ENCODE measurements at places on chromosomes 5 and 9. TPM values are rescaled to one million over a fixed set of nuclear protein-coding genes. Genes with fewer than 3 reads are reported as not detected.

The PCDHA9 gene
- total RNA-seq = 0.08 TPM

GRCh38 chr9:69036799-69037198 lies 1.2 kb downstream of the FXN start:
- peaks cover 12% of the 10 kb centered on the region for H3K4me1 ChIP-seq
- peak; percentile 50 for DNase-seq
- H3K4me3 ChIP-seq = peak overlapping the region; percentile 86

DNA sequence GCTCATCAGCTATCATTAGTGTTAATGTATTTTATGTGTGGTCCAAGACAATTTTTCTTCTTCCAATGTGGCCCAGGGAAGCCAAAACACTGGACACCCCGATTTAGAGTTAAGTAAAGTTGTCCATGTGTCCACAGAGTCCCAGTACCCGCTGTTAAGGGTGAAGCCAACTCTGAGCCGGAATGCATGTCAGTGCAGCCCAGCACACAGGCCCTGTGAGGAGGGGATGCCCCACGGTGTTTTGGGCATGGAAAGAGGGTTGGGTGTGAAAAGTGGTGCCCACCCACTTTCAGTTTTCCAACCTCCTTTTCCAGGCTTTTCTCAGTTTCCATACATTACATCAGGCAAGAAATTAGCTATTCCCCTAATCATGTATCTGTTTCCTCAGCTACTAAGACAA lies 24.4 kb downstream of the SHC3 start:
- no peaks in the 10 kb centered on the region for H3K4me1 ChIP-seq
- H3K27ac ChIP-seq = no peak overlapping the region
- DNase-seq = no peak
- H3K4me3 ChIP-seq = no peak overlapping the region

DNA sequence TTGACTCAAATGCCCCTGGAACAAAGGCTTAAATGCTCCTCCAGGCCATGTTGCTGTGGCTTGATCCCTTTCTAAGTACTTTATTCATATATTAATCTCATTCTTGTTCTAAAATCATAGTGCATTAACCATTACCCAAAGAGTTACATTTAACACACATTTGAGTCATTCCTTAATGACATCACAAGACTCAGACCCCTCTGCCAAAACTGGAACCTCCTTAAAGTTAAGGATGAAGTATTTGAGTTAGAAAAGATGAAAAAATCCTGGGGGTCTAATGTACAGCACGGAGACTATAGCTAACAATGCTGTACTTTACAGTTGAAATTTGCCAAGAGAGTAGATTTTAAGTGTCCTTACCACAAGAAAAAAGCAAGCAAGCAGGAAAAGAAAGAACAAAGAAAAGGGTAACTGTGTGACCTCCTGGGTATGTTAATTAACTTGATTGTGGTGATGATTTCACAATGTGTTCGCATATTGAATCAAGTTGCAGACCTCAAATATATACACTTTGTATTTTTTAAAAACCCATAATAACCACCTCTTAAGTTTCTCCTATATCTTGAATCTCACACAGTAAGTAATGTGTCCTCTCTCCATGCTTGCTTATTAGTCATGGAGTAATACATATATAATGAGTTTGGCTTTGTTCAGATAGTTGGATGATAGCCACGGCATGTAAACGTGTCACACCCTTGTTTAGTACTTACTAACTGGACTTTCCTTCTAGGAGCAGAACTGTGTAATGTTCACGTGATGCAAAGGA lies 376.9 kb downstream of the SEMA5A start:
- no peaks in the 10 kb centered on the region for H3K27me3 ChIP-seq
- no peak overlapping the region for H3K27ac ChIP-seq
- no peak for DNase-seq
- H3K36me3 ChIP-seq = no peaks in the 10 kb centered on the region

GRCh38 chr9:3646226-3646625 lies 120.4 kb upstream of the RFX3 start:
- H3K27ac ChIP-seq = no peak overlapping the region
- H3K27me3 ChIP-seq = no peaks in the 10 kb centered on the region
- H3K4me3 ChIP-seq = no peak overlapping the region

DNA sequence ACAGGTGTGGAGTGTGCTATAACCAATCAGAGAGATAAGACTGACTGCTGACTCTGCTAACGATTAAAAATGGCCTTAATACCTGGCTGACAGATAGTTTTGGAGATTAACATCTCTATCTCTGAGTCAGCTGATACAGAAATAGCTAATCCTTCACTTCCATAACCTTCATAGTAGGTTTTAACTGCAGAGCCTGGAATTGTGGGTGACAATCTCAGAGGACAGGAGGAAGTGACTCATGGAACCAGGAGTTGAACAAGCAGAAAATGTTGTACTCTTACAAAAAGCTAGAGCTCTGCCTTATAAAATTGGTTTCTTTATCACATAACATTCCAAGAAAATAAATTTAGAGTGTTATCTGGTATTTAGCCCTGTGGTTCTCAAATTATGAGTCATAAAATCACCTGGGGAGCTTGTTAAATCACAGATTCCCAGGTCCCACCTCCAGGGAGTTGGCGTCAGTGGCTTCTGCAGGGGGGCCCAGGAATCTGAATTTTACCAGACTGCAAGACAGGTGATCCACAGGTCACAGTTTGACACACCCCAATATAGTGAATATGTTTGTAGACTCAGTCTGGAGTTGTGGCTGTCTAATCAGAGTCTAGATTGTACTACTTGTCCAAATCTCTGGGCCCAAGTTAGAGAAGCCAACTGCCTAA lies 44.4 kb upstream of the AFAP1L1 start:
- peaks cover 17% of the 10 kb centered on the region for H3K4me1 ChIP-seq
- H3K36me3 ChIP-seq = no peaks in the 10 kb centered on the region
- H3K4me3 ChIP-seq = no peak overlapping the region
- no peaks in the 10 kb centered on the region for H3K27me3 ChIP-seq
- no peak for DNase-seq

- H3K4me1 ChIP-seq = peaks cover 24% of the 10 kb centered on the region
- peaks cover 7% of the 10 kb centered on the region for H3K27me3 ChIP-seq
- no peak overlapping the region for H3K4me3 ChIP-seq
- DNase-seq = no peak
- H3K27ac ChIP-seq = no peak overlapping the region
Measured at GRCh38 chr5:76813982-76814562, 4.8 kb upstream of the F2RL1 start.

DNA sequence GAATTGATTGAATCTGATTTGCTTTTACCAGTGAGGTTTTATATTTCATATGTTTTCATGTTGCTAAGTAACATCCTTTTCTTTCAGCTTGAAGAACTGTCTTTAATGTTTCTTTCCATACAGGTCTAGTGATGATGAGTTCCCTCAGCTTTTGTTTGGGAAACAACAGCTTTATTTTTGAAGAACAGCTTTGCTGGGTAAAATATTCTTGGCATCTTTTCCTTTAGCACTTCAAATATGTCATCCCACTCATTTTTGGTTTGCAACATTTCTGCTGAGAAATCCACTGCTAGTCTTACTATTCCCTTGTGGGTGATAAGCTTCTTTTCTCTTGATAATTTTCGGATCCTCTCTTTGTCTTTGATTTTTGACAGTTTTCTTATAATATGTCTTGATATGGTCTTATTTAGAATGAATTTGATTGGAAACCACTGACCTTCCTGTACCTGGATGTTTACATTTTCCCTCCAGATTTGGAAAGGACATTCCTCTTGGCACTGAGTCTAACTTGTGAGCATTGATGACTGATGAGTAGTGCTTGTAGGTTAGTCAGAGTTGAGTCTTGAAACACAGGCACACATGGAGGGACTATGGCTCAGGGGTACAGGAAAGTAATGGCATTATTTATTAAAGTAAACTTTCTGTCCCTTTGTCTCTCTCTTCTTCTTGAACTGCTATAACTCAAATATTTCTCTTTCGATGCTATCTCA lies 220.3 kb downstream of the SPATA31D1 start:
- no peaks in the 10 kb centered on the region for H3K4me1 ChIP-seq
- no peaks in the 10 kb centered on the region for H3K36me3 ChIP-seq
- H3K27me3 ChIP-seq = no peaks in the 10 kb centered on the region
- DNase-seq = no peak
- H3K27ac ChIP-seq = no peak overlapping the region

DNA sequence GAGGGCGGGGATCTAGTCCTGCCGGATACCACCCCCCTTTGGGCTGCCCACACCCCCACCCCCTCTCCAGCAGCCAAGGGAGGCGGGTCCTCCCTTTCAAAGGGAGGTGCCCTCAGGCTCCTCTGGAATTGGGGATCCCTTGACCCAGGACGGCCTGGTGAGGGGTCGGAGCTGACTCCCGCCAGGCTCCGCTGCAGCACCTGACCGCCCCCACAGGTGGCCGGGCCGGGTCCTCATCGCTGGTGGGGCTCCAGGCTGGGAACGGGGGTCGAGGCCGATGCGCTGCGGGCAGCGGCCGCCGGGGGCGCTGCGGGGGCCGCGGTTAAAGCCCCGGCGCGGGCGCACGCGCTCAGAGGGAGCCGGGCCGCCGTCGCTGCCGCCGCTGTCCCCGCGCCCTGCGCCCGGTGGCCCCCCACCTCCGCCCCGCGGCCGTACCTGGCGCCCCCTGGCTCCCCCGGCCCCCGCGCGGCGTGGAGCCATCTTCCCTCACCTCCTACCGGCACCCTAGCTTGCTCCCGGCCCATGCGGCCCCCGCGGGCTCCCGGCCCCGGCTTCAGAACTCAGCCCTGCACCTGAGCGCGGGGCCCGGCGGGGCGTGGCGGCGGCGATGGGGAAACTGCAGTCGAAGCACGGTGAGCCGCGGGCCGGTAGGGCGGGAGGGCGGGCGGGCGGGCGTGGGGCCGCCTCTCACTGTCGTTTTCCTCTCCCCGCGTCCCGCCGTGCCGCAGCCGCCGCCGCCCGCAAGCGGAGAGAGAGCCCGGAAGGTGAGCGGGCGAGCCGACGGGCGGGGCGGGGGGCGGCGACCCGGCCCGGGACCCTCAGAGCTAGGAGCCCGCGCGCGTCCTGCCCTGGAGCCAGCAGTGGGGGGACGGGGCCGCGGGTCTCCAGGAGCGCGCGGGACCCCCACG lies at the start of gene NKD2:
Gene NKD2, plus strand, starts transcription at position 352 of the 908 bp plus-strand sequence. Its CDS starts 256 bp downstream, at position 608.
- peak; percentile 71 for DNase-seq
- H3K27ac ChIP-seq = no peak within 1 kb of the TSS
- H3K4me1 ChIP-seq = peaks cover 47% of the 10 kb centered on the region
- H3K27me3 ChIP-seq = peaks cover 56% of the 10 kb centered on the region

DNA sequence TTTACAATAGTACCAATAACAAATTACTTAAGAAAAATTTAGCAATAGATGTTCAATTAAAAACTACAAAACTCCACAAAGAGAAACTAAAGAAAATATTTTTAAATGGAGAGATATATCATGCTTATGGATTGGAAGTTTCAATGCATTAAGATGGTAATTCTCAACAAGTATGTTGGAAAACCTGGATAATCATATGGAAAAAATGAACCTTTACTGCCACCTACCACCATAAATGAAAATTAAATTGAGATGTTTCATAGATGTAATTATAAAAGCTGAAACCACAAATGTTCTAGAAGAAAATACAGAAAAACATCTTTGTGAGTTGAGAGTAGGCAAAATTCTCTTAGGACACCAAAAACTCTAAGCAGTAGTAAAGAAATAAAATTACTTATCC lies 121.7 kb downstream of the ANKRD18B start:
- H3K27me3 ChIP-seq = peaks cover 22% of the 10 kb centered on the region
- H3K36me3 ChIP-seq = no peaks in the 10 kb centered on the region
- H3K4me3 ChIP-seq = no peak overlapping the region
- no peaks in the 10 kb centered on the region for H3K4me1 ChIP-seq

- no peak for DNase-seq
- H3K36me3 ChIP-seq = no peaks in the 10 kb centered on the region
- H3K27me3 ChIP-seq = peaks cover 19% of the 10 kb centered on the region
- no peak overlapping the region for H3K4me3 ChIP-seq
Measured at GRCh38 chr5:173334808-173335207, 6.6 kb upstream of the STC2 start.

DNA sequence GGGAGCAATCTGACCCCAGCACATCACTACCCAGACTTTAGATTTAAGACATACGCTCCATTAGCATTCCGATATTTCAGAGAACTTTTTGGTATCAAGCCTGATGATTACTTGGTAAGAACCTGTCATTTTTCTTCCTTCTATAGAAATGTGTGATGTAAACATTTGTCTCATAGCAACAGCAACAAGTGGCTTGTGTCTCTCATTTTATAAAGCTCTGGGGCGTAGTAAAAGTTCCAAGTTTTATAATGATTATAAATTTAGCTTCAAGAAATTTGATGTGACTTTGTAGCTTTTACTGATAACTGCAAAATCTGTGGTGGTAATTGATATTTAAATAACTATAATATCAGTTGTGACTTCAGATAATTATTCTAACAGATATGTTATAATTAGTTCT lies 137.2 kb downstream of the PRKACG start:
- H3K4me1 ChIP-seq = no peaks in the 10 kb centered on the region
- no peak overlapping the region for H3K27ac ChIP-seq
